ENCODE measurements at places on chromosomes 5 and 9.

DNA sequence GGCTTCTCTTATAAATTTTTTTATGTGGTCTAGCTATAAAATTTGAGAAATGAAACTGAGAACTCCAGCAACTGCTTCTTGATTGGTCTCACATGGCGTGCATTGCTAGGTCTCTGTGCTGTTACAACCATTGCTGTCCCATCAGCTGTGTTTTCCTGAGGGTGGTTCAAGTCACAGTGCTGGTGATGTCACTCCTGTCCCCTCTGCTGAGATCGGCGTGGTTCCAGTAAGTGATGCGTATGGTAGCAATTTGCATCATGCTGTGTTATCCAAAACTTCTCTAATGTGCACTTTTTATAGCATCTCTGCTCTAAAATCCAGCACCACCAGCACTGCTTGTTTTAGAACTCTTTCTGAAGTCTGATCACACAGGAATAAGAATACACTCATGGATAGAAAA, 112.6 kb upstream of the ZNF608 start:
- DNase-seq = no peak

GRCh38 chr9:110427497-110428104, 89.9 kb upstream of the TXNDC8 start:
- DNase-seq = peak; percentile 30

DNA sequence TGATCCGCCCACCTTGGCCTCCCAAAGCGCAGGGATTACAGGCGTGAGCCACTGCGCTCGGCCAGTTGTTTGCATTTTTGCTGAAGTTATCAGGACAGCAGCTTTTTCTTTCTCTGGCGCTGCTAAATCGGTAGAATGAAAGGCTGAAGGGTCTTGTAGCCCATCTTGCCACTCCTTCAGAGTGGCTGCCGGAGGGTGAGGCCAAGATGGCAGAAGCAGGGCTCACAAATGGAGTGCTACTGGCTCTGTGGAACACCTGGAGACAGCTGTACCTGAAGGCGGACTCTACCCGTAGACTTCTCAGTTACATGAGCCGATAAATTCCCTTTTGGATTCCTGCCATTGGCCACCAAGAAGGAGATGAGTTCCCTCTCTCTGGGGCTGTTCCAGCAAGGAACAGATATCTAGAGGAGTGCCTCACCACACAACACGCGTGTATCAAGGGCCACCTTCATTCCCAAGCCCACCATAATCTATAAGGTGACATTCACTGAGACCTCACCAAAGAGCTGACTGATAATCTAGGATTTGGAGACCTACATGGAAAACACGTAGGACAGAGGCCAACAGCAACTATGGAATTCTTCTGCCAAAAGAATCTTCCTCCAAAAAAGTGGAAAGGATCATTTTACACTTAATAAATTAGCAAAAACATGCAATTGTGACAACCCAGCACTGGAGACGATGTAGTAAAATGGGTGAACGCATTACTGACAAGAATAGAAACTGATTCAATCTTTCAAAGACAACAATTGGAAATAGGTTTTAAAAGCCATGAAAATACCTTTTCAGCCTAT, 21.8 kb downstream of the STK10 start:
- DNase-seq = no peak

DNA sequence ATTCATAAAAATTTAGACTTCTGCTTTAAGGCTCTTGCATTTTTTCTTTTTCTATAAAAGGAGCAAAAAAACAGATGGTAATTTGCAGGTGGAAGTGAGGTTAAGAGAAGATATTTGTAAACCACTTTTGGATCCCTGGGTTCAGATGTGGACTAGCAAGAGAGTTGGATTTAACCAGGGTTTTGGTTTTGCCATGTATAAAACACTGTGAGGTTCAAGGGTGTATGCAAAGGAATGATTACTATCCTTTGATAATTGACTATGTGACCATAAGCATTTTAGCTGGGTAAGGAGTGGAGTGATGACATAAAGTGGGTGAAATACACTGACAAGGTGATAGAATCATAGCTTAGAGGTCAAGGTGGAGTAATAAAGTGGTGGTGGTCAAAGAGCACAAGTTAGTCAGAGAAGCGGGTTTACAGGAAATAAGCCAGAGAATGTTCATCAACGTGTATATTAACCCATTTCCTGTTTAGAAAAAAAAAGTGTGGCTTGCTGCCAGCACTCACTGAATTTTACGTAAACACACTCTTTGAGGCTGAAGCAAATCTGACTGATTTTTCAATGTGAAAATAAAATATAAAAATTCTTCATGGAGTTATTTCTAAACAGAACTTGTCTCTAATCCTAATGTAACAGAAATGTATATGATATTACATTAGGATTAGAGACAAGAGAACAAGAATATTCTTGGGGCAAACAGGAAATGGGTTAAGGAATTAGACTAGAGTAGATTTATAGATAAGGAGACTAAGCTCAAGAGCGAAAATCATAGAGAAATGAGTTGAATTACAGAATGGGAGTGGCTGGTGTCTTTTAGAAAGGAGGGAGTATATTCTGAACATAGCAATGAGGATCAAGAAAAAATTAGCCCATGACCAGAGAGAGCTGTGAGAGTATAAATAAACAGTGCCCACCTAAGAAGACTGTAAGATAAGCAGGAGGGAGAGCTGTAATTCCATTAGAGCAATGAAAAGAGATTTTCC, 74.5 kb downstream of the CDKN2A start:
- peak; percentile 10 for DNase-seq

Data from fibroblast of the conjunctiva (primary cell).